Activated T-helper 17 cell treated with anti-CD3 and anti-CD28 coated beads, Interleukin-2, amount 50 U/mL, for 72 hours (primary cell): ENCODE measurements at places on chromosomes 5 and 9. TPM values are rescaled to one million over a fixed set of nuclear protein-coding genes. Genes with fewer than 3 reads are reported as not detected.

ARID3C gene
- total RNA-seq = 0.17 TPM

C5orf58 gene
- total RNA-seq = not detected

SMIM33 gene
- 0.90 TPM for total RNA-seq

FOXE1 gene
- not detected for total RNA-seq

CNTNAP3 gene
- total RNA-seq = not detected

DNA sequence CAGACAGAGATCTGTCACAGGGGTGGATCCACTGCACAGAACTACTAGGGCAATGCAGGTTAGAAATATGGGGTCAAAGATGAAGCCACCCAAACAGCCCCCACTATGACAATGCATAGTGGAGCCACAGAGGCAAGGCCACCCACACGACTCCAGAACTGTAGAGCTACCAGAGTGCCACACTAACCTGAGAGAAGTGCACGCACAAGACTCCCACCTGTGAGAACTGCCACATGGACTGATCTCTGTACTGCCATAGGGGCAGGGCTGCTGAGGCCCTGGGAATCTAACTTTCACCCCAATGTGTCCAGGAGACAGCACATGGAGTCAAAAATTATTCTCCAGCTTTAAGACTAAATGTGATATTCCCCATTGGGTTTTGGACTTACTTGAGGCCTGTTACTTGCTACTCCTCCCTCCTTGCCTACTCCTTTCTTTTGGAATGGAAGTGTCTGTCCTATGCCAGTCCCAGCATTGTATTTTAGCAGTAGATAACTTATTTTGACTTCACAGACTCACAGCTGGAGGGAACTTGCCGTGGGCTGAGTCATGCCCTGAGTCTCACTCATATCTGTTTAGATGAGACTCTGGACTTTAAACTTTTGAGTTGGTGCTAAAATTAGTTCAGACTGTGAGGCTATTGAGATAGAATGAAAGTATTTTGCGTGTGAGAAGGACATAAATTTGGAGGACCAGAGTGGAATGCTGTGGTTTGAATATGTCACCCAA is 853.3 kb downstream of the MAT2B start:
- H3K27ac ChIP-seq = no peak overlapping the region
- H3K4me3 ChIP-seq = no peak overlapping the region
- no peaks in the 10 kb centered on the region for H3K27me3 ChIP-seq
- H3K4me1 ChIP-seq = no peaks in the 10 kb centered on the region

GRCh38 chr9:117744856-117745389 is 40.7 kb downstream of the TLR4 start:
- H3K4me1 ChIP-seq = no peaks in the 10 kb centered on the region
- no peak overlapping the region for H3K4me3 ChIP-seq
- no peak overlapping the region for H3K27ac ChIP-seq
- peaks cover 49% of the 10 kb centered on the region for H3K27me3 ChIP-seq

DNA sequence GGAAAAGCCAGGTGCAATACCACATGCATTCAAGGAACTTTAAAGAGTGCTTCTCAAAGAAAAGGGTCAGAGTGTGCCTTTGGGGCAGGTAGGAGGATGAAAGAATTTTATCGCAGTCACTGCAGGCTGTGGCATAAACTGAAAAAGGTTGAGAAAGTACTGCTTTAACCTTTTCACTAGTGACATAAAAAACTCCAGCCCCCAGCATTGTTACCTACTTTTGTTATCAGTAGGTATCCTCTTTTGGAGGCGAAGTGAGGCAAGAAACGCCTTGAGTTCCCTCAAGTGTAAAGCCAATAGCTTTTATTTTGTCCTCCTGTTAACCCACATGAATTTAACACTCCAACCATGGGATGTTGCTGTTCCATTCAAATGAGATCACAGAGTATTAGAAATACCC is 64.7 kb upstream of the CHD1 start:
- H3K27me3 ChIP-seq = no peaks in the 10 kb centered on the region
- H3K27ac ChIP-seq = no peak overlapping the region
- H3K4me1 ChIP-seq = peaks cover 5% of the 10 kb centered on the region
- no peaks in the 10 kb centered on the region for H3K36me3 ChIP-seq
- no peak for ATAC-seq
- no peak overlapping the region for H3K4me3 ChIP-seq

- no peak overlapping the region for H3K27ac ChIP-seq
- no peak for ATAC-seq
- H3K4me1 ChIP-seq = peaks cover under 1% of the 10 kb centered on the region
- H3K27me3 ChIP-seq = no peaks in the 10 kb centered on the region
Observed at GRCh38 chr9:111798786-111799185, 4.0 kb upstream of the SHOC1 start.

DNA sequence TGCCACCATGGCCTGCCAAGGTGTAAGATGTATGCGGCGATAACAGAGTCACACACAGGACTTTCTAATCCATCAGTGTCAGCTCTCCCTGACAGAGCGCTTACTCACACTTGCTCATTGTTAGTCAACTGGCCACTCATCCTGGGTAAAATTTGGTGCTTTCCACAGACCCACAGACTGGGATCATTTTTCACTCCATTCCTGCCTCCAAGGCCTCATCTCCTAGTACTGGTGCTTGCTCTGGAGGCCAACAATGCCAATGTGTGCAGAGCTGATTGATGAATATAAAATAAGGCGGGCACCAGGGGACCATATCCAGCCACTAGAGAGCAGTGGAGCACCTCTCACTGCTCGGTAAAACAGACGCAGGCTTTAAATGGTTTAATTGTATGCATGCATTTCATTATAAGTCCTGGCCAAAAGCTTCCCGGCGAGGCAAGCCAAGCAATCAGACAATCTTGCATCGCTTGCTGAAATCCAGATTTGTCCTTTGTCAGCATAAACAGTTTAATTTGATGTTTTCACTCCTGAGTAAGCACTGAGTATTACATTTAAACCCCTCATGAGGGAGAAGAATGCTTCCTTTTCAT is 22.3 kb downstream of the PSMB7 start:
- peaks cover 49% of the 10 kb centered on the region for H3K4me1 ChIP-seq
- peaks cover 73% of the 10 kb centered on the region for H3K36me3 ChIP-seq
- H3K27me3 ChIP-seq = no peaks in the 10 kb centered on the region
- peak overlapping the region; percentile 63 for H3K27ac ChIP-seq
- no peak overlapping the region for H3K4me3 ChIP-seq
- peak; percentile 74 for ATAC-seq

DNA sequence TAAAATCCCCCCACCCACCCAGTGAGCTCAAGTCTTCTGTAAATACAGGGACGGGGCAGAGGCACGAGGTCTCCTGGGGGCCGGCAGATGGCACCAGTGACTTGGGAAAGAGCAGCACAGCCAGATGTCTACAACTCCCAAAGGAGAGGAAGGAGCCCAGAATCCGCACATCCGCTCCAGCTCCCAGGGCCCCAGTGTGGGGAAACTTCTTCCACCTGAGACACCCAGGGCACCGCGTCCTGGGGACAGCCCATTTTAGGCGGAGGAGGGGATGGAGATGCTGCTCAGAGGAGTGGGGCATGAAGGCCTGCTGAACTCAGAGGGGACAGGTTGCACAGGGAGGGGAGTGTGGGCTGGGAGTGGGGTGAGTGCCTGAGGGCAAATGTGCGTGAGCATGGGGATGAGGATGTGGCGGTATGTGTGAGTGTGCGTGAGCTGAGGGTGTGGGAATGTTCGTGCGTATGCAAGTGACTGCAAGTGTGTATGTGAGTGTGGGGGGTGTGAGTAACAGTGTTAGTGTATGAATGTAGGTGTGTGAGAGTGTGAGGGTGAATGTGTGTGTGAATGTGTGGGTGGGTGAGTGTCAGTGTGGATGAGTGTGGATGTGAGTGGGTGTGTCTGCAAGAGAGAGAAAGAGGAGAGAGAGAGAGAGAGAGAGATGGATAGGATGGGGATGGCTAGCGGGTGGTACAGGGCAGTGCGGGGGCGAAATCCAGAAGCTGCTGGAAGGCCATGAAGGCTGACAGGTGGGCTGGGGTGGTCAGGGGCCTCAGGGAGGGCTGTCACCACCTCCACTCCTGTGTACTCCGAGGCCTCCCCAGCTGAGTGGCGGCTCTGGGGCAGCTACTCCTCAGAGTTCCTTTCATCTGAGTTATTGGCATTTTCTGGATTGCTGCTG is 63.5 kb downstream of the DUSP1 start:
- H3K27me3 ChIP-seq = peaks cover 24% of the 10 kb centered on the region
- H3K27ac ChIP-seq = no peak overlapping the region
- H3K36me3 ChIP-seq = no peaks in the 10 kb centered on the region
- ATAC-seq = peak; percentile 5

GRCh38 chr9:134502809-134503211 is 138.8 kb upstream of the COL5A1 start:
- peaks cover 10% of the 10 kb centered on the region for H3K27me3 ChIP-seq
- no peaks in the 10 kb centered on the region for H3K4me1 ChIP-seq
- no peak overlapping the region for H3K27ac ChIP-seq
- no peak for ATAC-seq
- H3K36me3 ChIP-seq = no peaks in the 10 kb centered on the region
- no peak overlapping the region for H3K4me3 ChIP-seq
